SW 1271 (cell line): ENCODE measurements at places on chromosomes 2 and 18.

GRCh38 chr18:64720781-64721464 is 572.0 kb upstream of the LINC00305 start:
- no peak for DNase-seq

DNA sequence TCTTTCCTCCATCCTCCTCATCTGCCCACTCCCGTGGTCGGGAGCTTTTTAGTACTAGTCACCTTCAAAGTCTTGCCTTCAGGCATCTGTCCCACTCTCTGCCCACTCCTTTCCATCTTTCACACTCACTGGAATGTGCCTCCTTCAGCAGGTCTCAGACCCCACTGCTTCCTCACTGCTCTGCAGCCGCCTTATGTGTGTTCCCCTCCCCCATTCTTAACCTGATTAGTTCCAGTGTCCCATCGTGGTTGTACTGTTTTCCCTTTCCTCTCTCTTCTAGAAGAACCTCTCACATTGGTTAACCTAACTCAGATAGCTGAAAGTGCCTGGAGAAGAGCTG is 3.0 kb downstream of the ARMC9 start:
- DNase-seq = no peak

DNA sequence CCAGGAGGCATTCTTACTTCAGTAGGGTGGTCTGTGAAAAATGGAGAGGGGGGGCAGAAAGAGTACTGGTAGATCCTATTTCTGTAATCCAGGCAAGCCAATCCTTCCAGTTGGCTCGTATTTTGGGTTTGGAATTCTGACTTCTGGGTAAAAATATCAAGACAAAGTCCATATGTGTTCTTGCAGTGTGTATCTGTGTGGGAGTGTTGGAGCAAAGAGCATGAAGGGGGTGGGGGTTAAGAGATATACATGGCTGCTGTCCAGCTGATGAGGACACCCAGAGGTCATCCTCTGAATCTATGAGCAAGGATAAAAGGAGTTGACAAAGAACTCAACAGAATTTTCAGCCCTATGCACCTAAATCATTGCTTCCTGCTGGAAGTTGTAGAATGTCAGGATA is 375.8 kb upstream of the PIK3C3 start:
- no peak for DNase-seq

- DNase-seq = no peak
These were observed 45.3 kb downstream of the ADCYAP1 start for GRCh38 chr18:949724-950631.

DNA sequence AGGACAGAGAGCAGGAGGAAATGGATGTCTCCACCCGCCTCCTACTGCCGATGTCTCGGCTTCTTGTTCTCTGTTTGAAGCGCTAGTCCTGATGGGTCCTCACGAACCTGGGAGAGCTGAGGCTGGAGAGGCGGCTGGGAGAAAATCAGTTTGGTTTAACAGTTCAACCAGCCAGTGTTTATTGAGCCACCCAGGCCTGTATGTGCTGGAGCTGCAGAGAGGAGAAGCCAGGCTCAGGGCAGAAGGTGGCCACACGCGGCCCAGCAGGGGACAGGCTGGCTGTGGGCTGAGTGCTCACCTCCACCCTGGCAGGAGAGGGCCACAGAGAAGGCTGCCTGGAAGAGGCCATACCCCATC is 202.1 kb downstream of the CYP26B1 start:
- no peak for DNase-seq

DNA sequence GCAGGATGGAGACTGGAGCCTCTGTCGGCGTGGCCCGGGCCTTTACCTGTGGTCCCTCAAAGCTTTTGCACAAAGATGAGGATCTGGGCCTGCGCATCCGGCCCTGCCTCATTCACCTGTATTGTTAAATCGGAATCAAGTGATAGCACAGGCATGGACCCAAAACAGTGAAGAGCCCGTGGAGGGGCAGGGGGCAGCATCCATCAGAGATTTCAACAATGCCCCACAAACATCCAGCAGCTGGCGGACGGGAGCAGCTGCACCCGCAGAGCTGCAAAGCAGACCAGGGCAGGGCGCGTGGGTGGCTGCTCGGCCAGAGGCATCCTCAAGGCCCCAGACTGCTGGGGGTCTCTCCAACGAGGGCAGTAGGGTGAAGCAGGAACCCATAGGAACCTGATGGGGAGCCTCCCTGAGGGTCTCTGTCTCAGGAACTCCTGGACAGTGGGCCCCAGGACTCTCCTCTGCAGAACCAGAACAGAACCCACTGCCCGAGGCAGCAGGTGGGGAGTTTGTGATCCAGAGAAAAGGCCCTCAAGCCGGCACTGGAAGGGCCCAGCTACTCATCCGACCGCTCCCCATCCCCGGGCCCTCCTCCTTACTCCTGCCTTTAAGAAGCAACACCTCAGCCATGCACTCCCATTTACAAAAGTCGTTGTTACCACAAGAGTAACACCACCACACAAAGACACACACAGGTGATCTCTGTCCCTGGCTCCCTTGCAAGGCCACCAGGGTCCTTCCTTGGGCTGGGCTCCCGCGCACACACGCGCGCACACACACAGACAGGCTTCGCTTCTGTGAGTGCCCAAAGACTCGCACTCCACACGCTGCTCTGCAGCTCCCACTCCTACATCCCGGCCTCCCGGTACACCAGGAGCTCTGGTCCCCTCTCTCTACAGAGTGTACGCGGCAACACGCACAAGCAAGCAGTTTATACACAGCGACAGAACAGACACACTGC is 28.8 kb downstream of the HDAC4 start:
- no peak for DNase-seq

- DNase-seq = no peak
These were observed 76.5 kb downstream of the SDC1 start for GRCh38 chr2:20148426-20148922.

DNA sequence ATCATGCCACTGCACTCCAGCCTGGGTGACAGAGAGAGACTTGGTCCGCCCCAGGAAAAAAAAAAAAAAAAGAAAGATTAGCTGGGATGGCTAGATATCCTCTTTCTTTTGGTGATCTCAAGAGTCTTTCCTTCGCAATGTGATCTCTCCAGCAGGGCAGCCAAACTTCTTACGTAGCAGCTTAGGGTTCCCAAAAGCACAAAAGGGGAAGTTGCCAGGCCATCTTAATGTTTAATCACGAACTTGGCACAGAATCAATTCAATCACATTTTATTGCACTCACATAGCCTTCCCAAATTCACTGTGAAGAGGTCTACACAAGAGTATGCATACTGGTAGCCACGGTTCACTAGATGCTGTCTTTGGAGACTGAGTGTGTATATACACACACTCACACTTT is 53.1 kb downstream of the VIL1 start:
- no peak for DNase-seq

- no peak for DNase-seq
These were observed 439.1 kb upstream of the ID2 start for GRCh38 chr2:8242739-8243138.

DNA sequence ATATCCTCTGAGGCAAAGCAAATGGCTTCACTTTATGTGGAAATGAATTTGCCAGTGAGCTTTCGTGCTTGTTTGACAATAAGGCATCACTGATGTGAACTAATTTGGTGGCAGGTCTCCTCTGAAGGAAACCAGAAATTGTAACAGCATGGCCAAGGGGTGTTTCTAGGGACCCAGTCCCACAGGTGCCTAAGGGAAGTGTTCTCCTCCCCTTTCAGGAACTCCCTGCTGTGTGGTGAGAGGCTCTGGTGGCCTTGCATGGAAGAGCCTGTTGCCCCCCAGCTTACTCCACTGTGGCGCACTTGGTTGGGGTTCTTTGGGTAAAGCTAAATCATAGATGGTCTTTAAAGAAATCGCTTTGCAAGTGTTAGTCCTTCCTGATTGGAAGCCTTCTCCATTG is 20.4 kb downstream of the RAB12 start:
- DNase-seq = no peak

DNA sequence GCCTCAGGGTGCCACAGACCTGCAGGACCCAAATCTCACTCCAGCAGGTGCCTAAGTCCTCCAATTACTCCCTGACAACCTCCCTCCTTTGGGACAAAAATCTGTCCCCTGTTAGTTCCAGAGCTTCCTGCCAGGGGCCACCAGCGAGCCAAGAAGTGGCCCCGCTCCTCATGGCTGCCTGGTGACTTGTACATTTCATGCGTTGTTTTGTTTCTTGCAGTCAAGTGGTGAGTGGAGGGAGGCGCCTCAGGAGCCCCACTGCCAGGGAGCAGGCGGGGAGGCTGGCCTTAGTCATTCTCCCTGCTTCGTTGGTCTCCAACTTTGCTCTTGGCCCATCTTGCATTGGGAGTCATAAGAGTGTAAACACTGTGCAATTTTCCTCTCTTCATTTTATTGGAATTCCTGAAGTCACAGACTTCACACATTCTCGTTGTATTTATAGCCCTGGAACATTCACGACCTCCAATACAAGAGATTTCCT is 81.3 kb downstream of the KCNF1 start:
- DNase-seq = no peak
